ENCODE measurements at places on chromosomes 4 and X. TPM values are rescaled to one million over a fixed set of nuclear protein-coding genes. Genes with fewer than 3 reads are reported as not detected.

- DNase-seq = no peak
Observed at GRCh38 chr4:63460075-63460474, 949.2 kb downstream of the TECRL start.

DNA sequence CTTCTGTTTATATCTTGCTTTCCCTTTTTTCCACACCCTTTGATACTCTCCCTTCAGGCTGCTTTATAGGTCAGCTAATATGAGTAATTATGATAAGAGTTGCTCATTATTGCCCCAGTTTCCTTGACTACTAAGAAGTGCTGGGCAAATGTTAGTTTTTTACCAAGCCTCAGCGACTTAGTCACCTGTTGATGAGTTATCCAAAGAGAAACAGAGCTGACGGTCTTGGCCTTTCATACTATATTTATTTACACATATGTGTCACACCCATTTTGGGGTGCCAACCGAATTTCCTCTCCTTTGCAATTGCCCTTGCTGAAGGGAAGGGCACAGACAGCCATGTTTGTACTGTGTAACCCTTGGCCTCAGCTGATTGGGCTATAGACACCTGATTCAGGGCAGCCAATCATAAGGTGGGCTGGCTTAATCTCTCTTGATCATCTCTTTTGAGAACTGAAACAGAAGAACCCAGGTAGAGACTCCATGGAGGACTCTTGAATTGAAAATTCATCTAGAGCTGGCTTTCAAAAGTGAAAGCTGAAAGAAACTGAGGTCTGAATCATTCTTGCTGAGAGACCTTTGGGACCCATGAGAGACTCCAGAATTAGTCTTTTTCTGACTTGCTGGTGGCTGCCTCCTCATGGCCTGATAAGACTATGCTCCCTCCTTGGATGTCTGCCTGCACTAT lies 111.7 kb upstream of the RPS6KA3 start:
- no peak for DNase-seq

DNA sequence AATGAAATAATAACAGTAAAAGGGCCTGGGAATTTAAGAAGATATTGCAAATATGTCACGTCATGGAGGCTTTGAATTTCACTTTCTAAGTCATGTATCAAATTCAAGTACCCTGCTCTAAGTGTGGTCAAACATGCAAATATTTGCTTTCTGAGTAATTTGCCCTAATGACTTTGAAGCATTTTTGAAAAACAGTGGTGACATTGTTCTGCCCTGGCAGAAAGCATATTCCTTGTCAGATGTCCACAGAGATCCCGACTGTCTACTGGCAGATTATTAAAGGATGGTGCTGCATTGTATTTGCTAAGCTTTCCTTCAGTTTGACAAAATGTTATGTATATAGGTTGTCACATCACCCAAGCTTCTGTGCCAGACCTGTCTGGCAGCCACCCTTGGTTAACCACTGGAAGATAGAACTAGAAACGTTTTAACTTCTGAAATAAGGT lies 92.5 kb downstream of the ANK2 start:
- no peak for DNase-seq

DNA sequence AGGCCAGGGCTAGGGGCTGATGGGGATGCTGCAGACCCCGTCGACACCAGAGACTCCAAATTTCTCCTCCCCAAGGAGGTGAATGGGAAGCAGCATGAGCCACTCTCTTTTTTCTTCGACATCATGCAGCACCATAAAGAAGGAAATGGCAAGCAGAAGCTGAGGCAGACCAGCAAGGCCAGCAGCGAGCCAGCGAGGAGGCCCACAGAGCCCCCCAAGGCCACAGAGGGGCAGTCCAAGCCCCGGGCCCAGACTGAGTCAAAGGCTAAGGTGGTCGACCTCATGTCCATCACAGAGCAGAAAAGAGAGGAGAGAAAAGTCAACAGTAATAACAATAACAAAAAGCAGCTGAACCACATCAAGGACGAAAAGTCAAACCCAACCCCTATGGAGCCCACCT lies 56.1 kb downstream of the TNIP2 start:
- DNase-seq = no peak

Gene CNOT6L
- 42.1 TPM for total RNA-seq
